Placental pericyte (primary cell): ENCODE measurements at places on chromosomes 7 and 10. TPM values are rescaled to one million over a fixed set of nuclear protein-coding genes. Genes with fewer than 3 reads are reported as not detected.

FAM25A gene
- total RNA-seq = not detected in 2 replicates

MBLAC1 gene
- total RNA-seq = 2.6 and 2.9 TPM in 2 replicates

NUPR2 gene
- not detected in 2 replicates for total RNA-seq

LRRC4 gene
- under 0.01 and 0.29 TPM in 2 replicates for total RNA-seq

TEX47 gene
- not detected in 2 replicates for total RNA-seq

PLXNA4 gene
- under 0.01 and 1.9 TPM in 2 replicates for total RNA-seq

CPVL gene
- 0.14 and 1.1 TPM in 2 replicates for total RNA-seq

SORCS3 gene
- not detected in 2 replicates for total RNA-seq

ZNF316 gene
- 14.7 and 19.6 TPM in 2 replicates for total RNA-seq

KCND2 gene
- total RNA-seq = 2.4 and 9.6 TPM in 2 replicates

OR2A5 gene
- total RNA-seq = not detected in 2 replicates
